ENCODE measurements at places on chromosomes 6 and 20.
A peak's percentile ranks its signal among the peaks of the same experiment; 100 is the strongest.

GRCh38 chr6:140912686-140913085 is 1220.0 kb upstream of the GJE1 start:
- DNase-seq = no peak

- DNase-seq = no peak
Measured at GRCh38 chr6:55069132-55069781, 105.1 kb upstream of the HCRTR2 start.

DNA sequence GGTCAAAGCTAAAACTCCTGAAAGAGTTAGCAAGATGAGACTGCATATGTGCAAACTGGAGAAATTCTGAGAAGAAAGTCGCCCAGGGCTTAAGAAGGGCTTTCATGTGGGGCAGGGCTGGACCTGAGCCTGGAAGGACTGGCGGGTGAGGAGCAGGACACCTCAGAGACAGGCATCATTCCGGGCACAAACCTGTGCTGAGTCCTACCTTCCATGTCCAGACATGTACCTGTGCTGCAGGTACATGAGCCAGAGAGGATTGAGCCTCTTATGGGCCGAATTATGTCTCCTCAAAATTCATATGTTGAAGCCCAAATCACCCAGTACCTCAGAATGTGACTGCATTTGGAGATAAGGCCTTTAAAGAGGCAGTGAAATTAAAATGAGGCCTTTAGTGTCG is 171.0 kb downstream of the QRSL1 start:
- no peak for DNase-seq

DNA sequence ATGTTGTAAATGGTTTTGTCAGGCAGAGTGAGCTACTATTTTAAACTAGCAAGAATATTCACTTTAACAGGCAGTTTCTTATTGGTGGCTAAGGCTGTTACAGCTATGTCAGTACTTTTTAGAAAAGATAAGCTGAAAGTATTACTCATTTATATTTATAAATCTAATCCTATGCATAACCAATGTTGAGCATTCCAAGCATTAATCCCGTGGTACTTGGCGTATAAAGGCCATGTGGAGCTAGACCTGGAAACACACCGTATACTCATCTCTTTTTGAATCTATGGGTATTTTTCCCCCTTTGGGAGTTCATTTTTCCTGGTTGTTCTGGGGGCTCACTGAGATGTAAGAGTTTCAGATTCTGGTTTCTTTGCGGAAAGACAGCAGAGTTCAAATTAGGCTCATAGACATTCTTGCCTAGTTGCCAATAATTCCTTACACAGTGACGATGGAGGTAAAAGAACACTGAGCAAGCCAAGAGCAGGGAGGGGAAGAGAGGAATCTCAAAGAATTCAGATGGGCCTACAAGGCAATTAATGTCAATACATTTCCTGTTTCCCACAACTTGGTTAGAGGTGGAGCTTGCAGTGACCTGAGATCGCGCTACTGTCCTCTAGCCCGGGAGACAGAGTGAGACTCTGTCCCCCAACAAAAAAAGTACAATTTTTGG is 211.5 kb downstream of the SOX4 start:
- no peak for DNase-seq

DNA sequence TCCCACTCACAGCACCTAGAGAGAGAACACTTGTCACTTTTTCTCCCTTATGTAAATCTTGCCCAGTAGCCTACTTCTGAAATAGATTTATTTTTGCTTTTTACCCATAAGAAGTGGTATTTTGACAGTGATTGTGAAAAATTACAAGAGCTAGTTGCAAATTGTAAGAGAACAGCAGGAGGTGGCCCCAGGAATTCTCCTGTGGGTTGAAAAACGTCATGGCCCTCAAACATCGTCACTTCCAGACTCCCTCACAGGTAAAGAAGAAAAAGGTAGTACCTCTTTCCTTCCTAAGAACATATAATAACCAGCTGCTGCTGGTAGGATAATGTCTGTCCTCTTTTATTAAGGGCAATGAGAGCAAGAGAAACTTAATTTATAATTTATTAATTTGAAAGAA is 69.5 kb upstream of the LAMP5 start:
- no peak for DNase-seq

DNA sequence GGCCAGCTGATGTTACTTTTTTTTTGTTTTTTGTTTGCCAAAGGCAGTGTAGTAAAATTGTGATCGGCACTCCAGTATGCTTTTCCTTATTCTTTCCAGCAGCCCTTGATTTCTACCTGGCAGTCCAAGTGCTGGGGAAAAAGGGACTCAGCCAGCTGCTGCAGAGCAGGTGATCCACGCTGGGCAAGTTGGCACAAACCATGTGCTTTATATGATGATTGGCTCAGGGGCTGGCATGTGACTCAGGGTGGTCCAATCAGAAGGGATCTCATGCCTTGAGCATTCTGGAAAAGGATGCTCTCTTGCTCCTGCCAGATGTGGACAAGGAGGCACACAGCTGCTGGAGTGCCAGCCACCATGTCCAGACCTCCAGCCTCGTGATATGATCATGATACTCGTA is 54.5 kb downstream of the SULF2 start:
- DNase-seq = no peak

GRCh38 chr6:26500102-26500501 is at the start of gene BTN1A1:
TSS of gene BTN1A1 (plus strand) at chr6:26500303. CDS start at chr6:26501287, 984 bp downstream.
- DNase-seq = peak; percentile 7

GRCh38 chr6:108421366-108421765 is 126.5 kb downstream of the AFG1L start:
- no peak for DNase-seq

DNA sequence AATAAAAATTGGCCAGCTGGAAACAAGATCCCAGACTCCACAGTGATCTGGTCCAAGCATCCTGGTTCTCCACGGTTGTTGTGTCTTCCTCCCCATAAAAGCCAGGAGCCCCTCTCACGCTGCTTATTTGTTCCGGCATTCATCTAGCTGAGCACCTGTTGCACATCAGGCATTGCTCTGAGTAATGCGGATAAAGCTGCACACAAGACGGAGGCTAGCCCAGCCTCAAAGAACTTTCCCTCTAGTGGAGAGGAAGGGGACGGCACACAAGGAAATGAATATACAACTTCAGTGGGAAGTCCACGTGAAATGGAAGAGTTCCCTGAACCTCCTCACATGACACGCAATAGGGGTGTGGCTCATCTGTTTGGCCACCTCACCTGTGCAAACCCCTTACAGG is 30.3 kb upstream of the NXT1 start:
- DNase-seq = no peak

DNA sequence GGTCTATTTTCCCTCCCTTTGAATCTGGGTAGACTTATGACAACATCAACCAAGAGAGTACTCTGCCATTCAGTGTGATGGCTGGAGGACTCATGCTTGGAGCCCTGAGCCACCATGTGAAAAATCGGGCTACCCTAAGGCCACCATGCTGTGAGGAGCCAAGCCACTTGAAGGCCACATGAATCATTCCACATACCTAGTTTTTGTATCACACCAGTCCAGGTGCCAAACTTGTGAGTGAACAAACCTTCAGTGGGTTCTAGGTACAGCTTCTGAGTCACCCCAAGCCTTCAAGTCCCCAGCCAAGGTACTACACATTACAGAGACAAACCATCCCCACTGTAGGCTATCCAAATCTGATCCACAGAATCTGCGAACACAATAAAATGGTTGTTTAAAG is 37.4 kb upstream of the E2F3 start:
- no peak for DNase-seq

DNA sequence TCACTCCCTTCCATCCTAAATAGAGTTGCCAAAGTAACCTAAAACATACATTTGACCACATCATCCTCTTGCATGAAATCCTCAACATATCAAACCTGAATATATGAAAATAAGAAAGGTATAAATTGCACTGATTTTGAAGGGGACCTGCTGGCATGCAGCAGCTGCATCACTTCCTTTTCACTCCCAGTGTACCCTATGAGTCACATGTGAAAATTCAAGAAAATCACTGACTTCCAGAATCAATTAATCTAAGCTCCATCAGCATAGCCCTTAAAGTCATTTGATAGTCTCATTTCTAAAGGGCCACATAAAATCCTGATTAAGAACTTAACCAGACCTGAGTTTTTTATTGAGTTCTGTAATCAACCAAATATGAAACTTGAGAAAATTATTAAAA is 24.3 kb downstream of the SNX14 start:
- no peak for DNase-seq

DNA sequence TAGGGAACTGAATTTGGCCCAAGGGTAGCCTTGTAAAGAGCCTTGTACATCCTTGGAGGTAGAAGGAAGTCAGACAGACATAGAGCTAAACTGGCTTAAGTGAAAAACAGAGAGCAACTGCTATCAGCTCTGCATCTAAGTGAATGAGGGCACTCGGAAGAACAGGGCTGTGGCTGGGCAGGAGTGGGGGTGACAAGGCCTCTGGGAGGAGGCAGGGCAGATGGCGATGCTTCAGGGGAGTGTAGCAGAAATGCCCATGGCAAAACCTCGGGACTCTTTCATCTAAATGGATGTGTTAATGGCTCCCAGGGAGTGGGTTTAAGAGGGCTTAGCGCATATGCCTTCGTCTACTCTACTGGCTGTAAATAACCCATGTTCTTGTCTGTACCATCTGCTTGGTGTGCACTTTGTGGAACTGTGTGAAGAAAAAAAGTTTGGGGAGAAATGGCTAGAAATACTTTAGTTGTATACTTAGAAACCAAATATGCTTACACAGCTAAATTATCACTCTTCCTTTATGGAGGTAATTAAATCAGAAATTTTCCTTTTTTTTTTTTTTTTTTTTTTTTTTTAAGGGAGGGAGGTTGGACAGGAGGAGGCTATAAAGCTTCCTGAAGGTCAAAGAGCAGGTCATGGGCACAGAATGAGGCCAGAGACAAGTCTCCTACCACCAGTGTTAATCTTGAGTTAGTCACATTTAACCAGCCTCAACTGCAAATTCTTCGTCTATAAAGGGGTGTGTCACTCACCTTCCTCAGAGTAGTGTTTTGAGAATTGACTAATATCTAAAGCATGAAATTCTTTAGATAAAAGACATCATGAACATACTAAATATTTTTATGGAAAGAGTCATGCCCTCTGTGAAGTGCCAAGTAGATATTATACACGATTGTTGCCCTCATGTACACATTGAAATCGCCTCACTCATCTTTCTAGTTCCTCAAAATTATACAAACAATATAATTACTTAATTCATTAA is 60.9 kb downstream of the FYN start:
- DNase-seq = no peak

- no peak for DNase-seq
Measured at GRCh38 chr6:2147766-2148448, 97.5 kb downstream of the GMDS start.

- no peak for DNase-seq
Measured at GRCh38 chr6:119283979-119284545, 65.5 kb downstream of the MAN1A1 start.

DNA sequence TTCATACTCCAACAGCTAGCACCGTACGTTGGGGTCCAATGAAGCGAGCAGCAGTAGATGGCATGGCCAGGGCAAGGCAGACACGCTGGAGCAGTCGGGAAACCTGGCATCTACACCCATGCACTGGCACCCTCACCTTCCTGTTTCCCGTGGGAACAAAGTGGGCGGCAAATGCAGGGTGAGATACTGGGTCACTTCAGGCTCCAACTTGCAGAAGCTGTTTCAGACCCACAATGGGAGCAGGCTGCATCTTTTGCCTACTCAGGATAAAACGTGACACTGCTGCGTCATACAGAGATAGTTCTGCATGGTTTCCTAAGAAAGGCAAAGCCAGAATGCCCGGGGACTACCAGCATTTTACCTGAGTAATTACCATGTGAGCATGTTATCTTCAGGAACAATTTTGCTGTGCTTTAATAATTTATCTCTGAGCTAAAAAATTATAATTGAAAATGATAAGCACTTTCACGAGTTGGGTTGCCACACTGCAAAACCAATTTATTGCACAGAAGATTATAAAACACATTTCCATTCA is 10.9 kb upstream of the CD93 start:
- DNase-seq = no peak

- DNase-seq = peak; percentile 47
Measured at GRCh38 chr6:143941852-143942627, 66.0 kb downstream of the PLAGL1 start.

DNA sequence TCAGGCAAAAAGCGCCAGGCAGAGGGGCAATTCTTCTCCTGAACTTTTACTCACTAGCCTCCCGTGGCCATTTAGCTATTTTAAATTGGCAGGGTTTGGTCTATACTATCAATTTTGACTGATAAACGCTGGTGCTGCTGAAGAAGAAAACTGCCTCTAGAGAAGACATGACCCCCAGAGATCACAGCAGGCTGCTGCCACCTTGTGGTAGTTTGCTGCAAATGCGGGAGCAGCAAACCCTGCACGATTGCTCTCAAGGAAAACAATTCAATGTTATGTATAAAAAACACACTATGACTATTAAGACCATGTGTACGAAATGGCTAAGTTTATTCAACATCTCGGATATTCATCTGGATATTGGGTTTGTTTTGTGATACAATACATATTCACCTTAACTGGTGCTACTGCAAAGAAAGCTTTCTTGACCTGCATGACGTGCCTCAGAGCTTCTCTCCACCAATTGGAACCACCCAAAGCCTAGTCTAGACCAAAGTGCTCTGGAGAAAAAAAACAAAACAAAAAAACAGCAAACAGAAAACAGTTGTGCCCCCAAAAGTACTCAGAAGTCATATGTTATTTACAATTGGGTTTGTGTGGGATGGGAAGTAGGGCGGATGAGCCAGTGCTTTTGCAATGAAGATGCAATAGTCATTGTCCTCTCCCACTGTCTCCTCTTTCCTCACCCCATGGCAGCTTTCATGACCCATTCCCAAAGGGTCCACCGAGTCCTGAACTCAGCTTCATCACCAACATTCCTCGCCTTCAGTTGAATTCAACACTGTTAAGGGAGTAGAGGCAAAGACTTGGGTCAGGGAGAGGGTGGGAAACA is 19.6 kb upstream of the IL17F start:
- peak; percentile 56 for DNase-seq

- DNase-seq = peak; percentile 59
Measured at GRCh38 chr6:136784910-136785746, 7.1 kb downstream of the MAP3K5 start.

GRCh38 chr6:143079325-143079640 is 18.6 kb downstream of the AIG1 start:
- no peak for DNase-seq

DNA sequence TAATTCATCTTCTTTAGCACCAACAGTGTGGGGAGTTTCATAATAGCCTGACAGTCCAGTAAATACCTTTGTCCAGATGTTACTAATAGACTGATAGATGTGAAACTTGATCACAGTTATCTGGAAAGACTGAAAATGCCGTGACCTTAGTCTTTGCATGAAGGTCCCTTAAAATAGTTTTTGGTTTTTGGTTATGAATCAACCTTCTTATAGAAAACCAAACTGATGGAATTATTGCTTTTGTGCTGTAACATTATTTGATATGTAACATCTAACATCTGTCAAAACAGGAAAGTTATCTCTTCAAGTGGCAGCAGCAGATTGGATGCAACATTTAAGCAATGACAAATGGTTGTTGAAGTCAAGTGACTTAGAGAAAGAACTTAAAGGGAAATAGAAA is 190.4 kb downstream of the DOK5 start:
- DNase-seq = no peak

DNA sequence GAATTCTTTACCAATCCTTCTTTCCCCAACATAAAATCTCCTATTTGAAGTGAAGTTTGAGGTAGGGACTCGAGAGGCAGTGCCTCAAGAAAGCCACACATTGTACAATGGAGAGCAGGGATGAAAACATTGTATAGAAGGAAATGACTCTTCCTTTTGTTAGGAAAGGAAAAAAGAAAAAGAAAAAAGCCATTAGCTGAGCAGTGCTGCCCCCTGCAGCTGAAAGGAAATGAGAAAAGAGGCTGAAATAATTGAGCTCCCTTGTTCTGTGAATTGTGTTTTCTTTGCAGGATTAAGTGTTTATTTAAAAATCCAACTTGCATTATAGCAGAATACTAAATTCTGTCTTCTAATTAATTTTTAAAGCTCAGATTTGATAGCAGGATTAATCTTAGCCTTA is 162.9 kb upstream of the SASH1 start:
- no peak for DNase-seq
